ENCODE measurements at places on chromosomes 16 and 17. TPM values are rescaled to one million over a fixed set of nuclear protein-coding genes. Genes with fewer than 3 reads are reported as not detected.

Gene CKLF
- 57.8 TPM for total RNA-seq

Gene CCL3
- not detected for total RNA-seq

Gene RNF112
- total RNA-seq: 0.25 TPM

Gene NHERF2
- 8.5 TPM for total RNA-seq

Gene PYDC1
- not detected for total RNA-seq

Gene SALL1
- not detected for total RNA-seq

Gene CDRT15L2
- total RNA-seq: not detected

Gene RNF43
- 7.9 TPM for total RNA-seq

Gene ZFHX3
- 27.4 TPM for total RNA-seq

Gene CCL4
- not detected for total RNA-seq

Gene GUCY2D
- not detected for total RNA-seq

Gene NLRC3
- total RNA-seq: not detected

Gene UNKL
- total RNA-seq: 13.4 TPM

Gene MYH13
- total RNA-seq: not detected

Gene NKD1
- total RNA-seq: 0.29 TPM
